ENCODE measurements at places on chromosomes 16 and 17.

- no peak for DNase-seq
Observed at GRCh38 chr17:27157297-27157696, 136.6 kb upstream of the WSB1 start.

- DNase-seq = no peak
Observed at GRCh38 chr16:24075931-24076716, 180.0 kb upstream of the CACNG3 start.

DNA sequence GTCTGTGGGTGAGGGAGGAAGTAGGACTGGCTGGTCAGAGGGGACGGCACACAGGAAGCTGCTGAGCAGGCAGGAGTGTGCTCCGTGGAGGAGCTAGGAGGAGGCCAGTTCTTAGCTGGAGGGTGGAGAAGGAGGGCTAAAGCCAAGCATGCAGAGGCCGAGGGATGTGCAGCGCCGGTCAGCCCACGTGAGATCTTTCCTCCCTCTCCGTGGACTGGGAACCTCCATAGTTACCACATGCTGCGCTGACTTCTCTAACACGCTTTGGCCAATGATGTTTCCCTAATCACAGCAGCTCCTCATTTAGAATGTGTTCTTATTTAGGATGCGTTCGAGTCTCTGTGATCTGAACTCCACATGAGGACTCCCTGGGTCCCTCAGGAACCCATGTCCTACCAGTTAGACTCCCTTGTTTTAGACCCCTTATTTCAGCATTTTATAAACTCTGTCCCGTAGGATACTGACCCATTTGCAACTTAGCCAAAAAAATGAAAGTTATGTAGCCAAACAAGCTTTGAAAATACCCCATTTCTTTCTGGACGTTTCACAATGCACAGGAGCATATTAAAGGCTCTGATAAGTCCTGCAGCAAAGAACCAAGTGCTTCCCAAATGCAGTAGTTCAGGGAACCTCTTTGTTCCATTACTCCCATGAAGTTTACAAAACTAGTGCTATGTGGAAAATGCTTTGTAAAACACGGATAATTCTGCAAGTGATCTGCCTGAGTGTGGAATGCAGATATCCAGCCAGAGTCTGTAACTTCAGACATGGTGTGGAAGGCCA is 51.4 kb downstream of the IRF8 start:
- no peak for DNase-seq

GRCh38 chr16:66479661-66480264 is 52.7 kb downstream of the BEAN1 start:
- DNase-seq = no peak
